Activated naive CD8-positive, alpha-beta T cell treated with anti-CD3 and anti-CD28 coated beads for 36 hours (primary cell): ENCODE measurements at places on chromosomes 1 and 21.

DNA sequence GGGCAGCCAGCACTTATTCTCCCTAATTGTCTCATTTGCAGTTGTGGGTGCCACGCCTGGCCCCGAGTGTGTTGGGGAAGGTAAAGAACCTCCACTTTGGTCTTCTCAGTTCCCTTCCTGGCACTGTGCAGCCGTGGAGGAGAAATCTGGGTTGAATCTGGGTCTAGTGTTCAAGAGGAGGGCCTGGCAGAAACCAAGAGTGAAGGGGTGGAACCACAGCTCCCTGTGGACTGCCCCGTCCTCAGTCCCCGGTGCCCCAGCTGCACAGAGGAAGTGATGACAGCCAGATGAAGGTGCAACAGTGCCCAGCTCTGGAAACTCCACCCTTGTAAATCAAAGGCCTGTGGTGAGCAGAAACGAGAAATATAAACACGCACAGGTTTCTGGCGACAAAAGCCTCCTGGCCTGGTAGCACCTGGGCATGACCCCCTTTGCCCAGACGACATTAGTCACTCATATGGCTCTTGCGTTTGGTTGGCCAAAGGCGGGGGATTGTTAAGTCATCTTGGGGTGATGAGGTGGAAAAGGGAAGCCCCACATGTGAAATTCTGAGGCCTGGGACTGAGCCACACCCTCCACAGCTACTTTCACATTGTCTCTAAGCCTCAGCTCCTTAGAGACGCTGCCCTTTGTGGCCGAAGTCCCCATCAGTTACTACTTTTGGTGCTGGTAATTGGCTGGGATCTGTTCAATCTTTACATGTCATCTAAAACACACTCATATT lies 4.2 kb upstream of the ECE1 start:
- H3K27me3 ChIP-seq = no peaks in the 10 kb centered on the region
- H3K4me1 ChIP-seq = peaks cover 85% of the 10 kb centered on the region
- peak overlapping the region; percentile 97 for H3K27ac ChIP-seq
- peaks cover 27% of the 10 kb centered on the region for H3K36me3 ChIP-seq
- H3K4me3 ChIP-seq = peak overlapping the region; percentile 74

DNA sequence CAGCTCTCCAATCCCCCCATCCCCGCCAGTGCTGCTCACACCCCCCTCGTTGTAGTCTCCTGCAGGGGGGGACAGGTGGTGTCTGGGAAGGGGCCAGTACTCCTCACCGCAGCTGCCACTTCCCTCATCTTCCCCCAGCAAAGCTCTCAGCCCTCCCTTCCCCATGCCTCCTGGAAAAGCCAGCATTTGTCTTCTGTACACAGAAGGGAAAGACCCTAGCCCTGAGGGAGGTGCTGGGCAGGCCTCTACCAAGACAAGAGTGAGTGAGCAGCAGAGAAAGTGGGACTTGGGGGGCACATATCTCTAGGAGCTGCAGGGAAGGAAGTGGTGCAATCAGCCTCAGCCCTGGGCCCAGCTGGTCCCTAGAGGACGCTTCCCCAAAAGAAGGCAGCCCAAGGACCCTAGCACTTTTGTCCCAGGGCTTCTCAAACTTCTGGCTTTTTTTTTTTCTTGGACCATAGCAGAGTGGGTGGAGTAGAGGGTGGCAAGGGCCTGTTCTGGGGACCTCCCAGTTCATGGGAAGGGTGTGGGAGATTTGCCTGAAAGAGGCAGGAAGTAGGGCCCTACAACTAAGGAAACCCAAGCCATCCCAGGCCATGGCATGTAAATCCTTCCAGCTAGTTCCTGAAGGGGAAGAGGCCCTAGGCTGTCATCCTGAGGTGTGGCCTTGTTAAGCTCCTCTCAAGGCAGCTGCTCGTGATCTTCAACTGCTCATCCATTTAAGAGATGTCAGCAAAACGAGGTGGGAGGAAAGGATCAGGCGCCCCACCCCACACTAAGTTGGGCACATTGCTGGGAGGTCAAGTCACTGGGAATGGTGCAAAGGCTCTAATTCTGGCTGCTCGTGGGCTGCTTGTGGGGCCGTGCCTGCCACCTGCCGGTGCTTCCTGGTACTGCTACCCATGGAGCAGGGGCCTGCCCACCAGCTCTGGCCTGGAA lies 12.6 kb downstream of the ZC3H12A start:
- no peaks in the 10 kb centered on the region for H3K27me3 ChIP-seq
- H3K27ac ChIP-seq = peak overlapping the region; percentile 64
- peak; percentile 72 for DNase-seq
- peaks cover 11% of the 10 kb centered on the region for H3K36me3 ChIP-seq
- peaks cover 20% of the 10 kb centered on the region for H3K4me1 ChIP-seq
- no peak overlapping the region for H3K4me3 ChIP-seq

- no peak overlapping the region for H3K4me3 ChIP-seq
- no peak overlapping the region for H3K27ac ChIP-seq
- peaks cover 36% of the 10 kb centered on the region for H3K36me3 ChIP-seq
- DNase-seq = no peak
- H3K27me3 ChIP-seq = no peaks in the 10 kb centered on the region
Measured at GRCh38 chr1:99986656-99987225, 16.9 kb downstream of the SLC35A3 start.

DNA sequence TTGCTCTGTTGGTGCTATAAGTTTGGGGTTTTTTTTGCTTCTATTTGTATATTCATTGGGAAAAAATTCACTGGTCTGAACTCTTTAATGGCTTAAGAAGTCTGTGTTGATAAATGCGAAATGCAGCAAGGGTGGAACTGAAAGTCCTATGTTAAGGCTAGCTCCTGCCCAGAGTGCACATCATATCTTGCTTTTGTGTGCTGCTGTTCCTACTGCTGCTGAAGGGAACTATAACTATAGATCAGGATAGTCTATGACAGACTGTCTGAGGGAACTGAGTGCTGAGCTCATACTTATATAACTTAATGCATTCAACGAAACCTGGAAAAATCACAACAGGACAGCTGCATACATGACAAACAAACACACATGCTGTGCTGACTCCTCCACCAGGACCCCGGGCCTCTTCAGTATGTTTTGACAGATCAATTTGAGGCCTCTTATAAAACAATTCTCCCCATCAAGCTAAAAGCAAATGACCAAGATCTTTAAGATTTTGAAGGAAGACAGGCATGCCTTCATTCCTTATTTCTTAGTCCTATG lies 1031.5 kb upstream of the ADGRL2 start:
- DNase-seq = no peak
- H3K27ac ChIP-seq = no peak overlapping the region
- H3K27me3 ChIP-seq = no peaks in the 10 kb centered on the region
- H3K4me3 ChIP-seq = no peak overlapping the region
- no peaks in the 10 kb centered on the region for H3K4me1 ChIP-seq

- no peaks in the 10 kb centered on the region for H3K36me3 ChIP-seq
- no peak overlapping the region for H3K4me3 ChIP-seq
- H3K27ac ChIP-seq = no peak overlapping the region
- H3K27me3 ChIP-seq = peaks cover 84% of the 10 kb centered on the region
- peaks cover 38% of the 10 kb centered on the region for H3K4me1 ChIP-seq
Measured at GRCh38 chr21:41764558-41765419, 2.1 kb downstream of the RIPK4 start.

GRCh38 chr1:182677397-182678098 lies 6.8 kb downstream of the RGS8 start:
- DNase-seq = no peak
- peaks cover 9% of the 10 kb centered on the region for H3K27me3 ChIP-seq
- H3K4me1 ChIP-seq = peaks cover 4% of the 10 kb centered on the region

- no peaks in the 10 kb centered on the region for H3K27me3 ChIP-seq
- no peak overlapping the region for H3K27ac ChIP-seq
- H3K4me3 ChIP-seq = no peak overlapping the region
- no peaks in the 10 kb centered on the region for H3K36me3 ChIP-seq
- peaks cover 2% of the 10 kb centered on the region for H3K4me1 ChIP-seq
Measured at GRCh38 chr1:201568859-201569294, 29.9 kb downstream of the NAV1 start.

GRCh38 chr1:202698276-202698675 lies 12.0 kb downstream of the SYT2 start:
- no peaks in the 10 kb centered on the region for H3K36me3 ChIP-seq
- peaks cover 46% of the 10 kb centered on the region for H3K27me3 ChIP-seq
- H3K27ac ChIP-seq = no peak overlapping the region

DNA sequence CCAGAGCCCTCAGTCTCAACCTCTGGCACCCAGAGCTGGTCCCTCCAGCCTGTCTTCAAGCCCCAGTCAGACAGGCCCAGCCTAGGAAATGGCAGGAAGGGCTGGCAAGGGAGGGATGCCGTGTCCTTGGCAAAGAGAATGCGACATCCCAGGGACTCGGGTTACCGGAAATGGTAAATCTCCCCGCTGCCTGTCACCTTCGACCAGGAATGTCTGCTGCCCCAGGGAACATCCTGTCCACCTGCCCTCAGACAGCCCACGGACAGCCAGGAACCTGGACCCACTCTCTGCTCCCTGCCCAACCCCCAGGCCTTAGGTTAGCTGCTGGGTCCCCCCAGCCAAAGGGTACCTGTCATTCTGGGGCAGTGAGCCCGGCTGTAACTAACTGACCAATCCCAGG lies 23.9 kb downstream of the HSPG2 start:
- no peak overlapping the region for H3K4me3 ChIP-seq
- H3K27ac ChIP-seq = peak overlapping the region; percentile 73
- H3K4me1 ChIP-seq = peaks cover 25% of the 10 kb centered on the region
- no peak for DNase-seq
- H3K27me3 ChIP-seq = no peaks in the 10 kb centered on the region
